ENCODE measurements at places on chromosomes 13 and 19.

DNA sequence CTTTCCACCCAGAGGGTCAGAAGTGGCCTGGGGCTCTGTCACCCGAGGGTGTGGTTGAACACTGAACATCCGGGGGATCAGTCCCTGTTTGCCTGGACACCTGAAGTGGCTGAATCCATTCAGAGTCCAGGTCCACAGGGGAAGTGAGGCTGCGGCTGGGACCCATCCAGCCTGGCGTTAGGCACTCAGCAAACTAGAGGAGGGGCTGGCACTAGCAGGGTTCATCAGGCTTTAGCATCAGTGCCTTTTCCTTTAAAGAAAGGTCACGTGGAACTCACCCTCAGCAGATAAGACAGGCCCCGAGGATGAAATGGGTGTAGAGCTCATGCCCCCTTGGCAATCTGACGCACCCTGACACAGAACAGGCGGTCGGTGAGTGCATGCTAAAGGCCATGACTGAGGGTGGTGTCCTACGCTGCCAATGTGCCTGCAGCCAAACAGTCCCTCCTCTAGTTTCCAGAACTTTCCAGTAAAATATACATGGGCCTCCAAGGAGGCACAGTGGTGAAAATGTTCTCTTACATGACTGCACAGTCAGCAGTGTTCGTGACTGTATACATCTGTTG, 72.4 kb upstream of the ARHGEF7 start:
- DNase-seq, result no peak

DNA sequence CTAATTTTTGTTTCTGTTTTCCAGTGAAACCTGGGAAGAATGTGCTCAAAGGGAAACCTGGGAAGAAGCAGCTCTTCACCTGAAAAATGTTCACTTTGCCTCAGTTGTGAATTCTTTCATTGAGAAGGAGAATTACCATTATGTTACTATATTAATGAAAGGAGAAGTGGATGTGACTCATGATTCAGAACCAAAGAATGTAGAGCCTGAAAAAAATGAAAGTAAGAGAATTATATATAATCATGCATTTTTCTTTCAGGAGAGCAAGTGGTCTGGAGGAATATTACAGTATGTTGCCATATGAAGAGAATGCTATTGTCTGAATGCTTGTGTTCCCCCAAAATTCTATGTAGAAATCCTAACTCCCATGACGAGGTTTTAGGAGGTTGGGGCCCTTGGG, 3.4 kb downstream of the NUDT15 start:
- DNase-seq, result no peak

DNA sequence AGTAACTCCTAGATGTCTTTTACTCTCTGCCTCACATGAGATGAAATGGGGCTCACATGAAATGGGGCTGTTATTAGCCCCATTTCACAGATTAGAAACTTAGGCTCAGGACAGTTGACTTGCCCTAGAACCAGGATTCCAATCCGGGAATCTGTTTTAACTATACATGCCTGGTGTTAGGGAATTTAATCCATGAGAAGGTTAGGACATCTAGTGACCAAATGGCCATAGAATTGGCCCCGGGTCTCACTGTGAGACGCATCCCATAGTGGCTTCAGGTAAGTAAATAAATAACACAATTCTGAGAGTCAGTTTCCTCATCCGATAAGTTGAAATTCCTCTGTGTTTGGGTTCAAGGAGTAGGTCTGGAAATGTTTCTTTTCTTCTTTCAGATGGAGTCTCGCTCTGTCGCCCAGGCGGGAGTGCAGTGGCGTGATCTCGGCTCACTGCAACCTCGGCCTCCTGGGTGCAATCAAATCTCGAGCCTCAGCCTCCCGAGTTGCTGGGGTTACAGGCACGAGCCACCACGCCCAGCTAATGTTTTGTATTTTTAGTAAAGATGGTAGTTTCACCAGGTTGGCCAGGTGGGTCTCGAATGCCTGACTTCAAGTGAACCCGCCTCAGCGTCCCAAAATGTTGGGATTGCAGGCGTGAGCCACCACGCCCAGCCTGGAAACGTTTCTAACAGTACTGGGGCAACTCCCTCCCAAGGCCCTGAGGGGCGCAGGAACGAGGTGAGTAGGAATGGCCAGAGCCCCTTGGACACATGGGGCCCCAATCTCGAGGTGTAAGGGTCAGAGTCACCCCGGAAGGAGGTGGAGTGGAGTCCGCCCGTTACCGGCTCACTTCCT, 1.2 kb upstream of the ZNF574 start:
- no peak for DNase-seq

DNA sequence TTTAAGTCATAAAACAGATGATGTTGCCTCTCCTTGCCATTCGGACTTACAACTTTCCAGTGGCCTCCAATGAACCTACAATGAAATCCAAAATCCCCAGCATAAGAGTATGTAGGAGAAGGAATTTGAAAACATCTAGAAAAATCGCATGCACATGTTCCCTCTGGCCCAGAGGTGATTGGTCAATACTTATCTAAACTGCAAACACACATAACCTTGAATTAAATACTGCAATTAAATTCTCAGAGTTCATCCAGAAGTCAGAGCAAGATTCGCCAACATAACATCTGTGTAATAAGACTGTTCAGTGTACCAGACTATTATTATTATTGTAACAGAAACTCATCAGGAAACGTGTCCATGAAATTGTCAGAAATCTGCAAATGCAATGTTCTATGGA, 82.2 kb upstream of the USP29 start:
- DNase-seq, result no peak

GRCh38 chr19:58183817-58184215, 955 bp downstream of the ZNF274 start:
- DNase-seq, result no peak

- no peak for DNase-seq
Measured at GRCh38 chr13:76043874-76044273, 407.7 kb downstream of the LMO7 start.

DNA sequence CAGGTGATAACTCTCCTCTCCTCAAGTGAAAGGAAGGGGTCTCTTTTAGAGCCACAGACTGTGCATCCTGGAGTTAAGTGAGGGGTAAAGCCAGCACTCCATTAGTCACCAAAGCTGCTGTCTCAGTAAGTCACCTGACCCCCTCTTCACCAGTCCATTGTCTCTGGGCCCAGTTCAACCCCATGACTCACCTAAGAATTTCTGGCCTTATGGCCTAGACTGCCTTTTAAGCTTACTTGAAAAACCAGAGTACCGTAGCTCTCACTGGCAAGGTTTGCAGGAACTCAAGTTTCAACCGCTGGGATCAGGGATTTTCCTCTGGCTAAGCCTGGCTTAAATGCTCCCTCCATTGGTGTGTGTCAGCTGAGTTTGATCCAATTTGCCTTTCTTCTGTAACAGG, 23.4 kb upstream of the EID2 start:
- no peak for DNase-seq

GRCh38 chr19:45729800-45730290, 851 bp downstream of the FBXO46 start:
- no peak for DNase-seq

GRCh38 chr13:32431361-32431760, 3.4 kb upstream of the N4BP2L1 start:
- no peak for DNase-seq

DNA sequence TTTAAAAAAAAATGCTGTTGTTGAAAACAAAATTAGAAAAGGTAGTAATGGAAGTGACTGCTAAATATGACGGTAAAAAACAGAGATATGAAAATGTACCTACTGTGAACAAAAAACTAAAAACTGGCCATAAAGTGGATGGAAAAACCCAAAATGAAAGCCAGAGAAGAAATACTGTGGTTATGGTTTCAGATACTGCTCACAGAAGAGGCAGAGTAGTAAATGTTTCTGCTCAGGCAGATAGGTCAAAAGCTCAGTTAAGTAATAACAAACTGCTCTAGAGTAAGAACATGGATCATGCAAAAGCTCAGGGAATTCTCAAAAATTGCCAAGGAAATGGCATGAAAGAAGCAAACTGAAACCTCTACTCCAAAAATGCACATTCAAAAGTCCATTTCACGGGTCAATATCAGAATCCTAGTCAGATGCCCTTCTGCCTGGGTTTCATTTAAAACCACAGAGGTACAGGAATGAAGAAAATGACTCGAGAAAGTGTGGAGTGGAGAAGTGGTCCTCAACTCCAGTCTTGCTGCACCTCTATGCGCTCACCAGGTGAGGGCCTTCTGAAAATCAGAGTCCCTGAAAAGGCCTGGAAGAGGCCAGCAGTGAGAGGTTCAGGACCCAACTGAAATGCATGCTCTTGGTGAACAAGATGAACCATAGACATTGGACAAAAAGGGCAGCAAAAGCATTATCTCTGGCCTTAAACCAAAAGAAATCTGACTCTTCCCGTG, 315.0 kb upstream of the SPRY2 start:
- no peak for DNase-seq

GRCh38 chr13:48892053-48892687, 83.5 kb upstream of the FNDC3A start:
- DNase-seq, result no peak

DNA sequence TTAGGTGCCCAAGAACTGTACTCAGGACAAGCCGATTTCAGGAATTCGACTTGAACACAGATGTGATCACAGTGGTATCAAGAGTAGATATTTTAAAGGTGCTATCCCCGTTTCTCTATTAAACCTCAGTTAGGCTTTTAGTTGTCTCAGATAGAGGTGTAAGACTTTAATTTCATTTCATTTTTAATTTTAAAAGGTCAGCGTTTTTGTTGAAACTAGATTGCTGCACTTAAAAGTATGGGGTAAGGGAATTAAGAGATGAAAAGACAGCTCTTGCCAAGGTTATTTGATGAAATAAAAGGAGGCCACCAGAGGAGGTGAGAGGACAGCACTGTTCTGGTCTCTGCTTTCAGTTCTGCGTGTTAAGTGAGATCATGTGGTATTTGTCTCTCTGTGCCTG, 48.6 kb downstream of the SPATA13 start:
- DNase-seq, result no peak

DNA sequence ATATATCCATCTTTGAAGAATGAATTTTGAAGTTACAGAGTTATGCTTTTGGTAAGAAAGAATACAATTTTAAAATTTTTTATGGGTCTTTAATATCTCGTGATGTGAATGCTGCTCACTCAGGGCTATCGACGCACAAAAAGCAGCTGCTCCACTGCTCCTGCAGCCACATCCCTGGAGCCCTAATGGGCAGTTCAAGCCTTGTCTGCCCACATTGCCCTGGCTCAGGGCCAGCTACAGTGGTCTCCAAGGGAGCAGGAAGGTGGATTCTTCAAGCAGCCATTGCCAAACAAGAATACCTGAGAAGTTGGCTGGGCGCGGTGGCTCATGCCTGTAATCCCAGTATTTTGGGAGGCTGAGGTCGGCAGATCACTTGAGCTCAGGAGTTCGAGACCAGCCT, 85.8 kb downstream of the IPO5 start:
- no peak for DNase-seq

DNA sequence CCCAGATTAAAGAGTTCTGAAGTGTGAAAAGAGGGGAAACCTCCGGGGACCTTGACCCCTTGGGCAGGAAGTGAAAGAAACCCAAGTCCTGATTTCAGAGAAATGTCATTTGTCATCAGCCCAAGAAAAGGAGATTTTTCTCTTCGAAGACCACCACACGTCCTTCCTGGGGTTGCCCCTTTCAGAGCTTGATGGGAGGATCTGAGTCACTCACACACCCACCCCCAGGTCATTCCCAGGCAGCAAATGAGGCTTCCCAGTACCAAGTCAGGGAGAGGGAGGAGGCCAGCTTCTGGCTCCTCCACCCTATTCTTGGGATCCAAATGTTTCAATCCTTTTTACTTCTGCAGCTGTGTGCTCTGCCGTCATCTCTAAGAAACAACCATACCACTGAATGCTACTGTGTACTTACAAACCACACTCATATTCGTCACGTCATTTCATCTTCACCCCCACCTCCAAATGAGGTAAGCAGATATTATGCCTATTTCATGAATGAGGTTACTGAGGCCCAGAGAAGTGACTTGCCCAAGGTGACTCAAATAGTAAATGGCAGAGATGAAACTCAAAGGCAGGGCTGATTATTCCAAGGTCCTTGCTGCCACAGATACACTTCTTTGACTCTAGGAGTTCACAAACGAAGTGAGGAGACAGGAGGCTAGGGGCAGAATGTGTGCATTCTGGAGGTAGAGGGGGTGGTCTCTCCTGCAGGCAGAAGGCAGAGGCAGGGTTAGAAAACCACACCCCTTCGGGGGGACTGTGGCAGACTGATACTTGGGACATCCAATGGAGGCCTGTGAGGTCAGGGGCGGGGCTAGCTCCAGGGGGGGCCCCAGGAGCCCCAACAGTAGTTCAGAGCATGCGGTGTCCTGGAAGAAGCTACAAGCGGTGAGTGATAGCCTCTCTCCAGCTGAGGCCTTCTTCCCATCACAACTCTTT, 5.0 kb upstream of the KMT2B start:
- DNase-seq, result no peak

GRCh38 chr19:30649934-30650614, 277.9 kb downstream of the ZNF536 start:
- DNase-seq, result peak; percentile 7

All from NCI-H1694 (cell line).